ENCODE measurements at places on chromosomes 6 and 20.

DNA sequence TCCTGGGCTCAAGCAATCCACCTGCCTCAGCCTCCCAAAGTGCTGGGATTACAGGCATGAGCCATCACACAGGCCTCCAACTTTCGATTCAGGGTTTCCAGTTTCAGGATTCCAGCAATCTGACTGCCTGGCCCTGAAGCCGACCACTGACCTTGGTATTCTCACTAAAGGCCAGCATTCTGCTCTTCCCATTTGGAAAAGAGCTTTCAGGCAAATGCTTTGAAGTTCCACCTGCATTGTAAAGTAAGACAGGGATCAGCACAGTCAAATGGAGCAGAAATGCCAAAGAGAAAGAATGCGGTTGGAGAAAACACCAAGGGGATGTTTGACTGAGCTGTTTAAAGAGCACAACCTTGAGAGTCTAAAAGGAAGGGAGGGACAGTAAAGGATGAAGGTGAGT lies 117.0 kb upstream of the CEP85L start:
- no peak for DNase-seq

DNA sequence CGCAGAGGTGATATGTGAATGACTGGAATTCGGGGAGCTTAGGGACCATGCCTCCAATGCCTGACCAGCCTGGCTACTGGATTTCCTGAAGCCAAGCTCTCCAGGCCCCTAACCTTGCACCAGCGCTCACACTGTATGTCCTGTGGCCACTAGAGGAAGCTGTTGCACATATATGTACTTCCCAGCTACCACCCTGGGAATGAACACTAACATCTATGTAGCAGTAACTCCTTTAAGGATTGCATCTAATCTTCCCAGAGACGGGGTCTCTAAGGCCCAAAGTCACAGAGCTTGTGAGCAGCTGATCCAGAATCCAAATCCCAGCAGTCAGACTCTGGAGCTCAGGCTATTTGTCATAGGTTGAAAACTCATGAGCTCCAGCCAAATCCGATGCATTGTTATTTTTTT lies 20.4 kb upstream of the BPIFB1 start:
- no peak for DNase-seq

- DNase-seq = peak; percentile 40
Measured at GRCh38 chr6:193773-194310, 98.4 kb upstream of the DUSP22 start.

DNA sequence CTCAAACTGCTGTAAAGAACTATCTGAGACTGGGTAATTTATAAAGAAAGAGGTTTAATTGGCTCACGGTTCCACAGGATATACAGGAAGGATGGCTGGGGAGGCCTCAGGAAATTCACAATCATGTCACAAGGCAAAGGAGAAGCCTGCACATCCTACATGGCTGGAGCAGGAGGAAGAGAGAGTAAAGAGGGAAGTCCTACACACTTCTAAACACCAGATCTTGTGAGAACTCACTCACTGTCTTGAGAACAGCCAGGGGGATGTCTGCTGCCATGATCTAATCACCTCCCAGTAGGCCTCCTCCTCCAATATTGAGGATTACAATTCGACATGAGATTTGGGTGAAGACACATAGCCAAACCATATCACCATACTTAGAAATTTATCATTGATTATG lies 1307.0 kb upstream of the GJE1 start:
- no peak for DNase-seq

DNA sequence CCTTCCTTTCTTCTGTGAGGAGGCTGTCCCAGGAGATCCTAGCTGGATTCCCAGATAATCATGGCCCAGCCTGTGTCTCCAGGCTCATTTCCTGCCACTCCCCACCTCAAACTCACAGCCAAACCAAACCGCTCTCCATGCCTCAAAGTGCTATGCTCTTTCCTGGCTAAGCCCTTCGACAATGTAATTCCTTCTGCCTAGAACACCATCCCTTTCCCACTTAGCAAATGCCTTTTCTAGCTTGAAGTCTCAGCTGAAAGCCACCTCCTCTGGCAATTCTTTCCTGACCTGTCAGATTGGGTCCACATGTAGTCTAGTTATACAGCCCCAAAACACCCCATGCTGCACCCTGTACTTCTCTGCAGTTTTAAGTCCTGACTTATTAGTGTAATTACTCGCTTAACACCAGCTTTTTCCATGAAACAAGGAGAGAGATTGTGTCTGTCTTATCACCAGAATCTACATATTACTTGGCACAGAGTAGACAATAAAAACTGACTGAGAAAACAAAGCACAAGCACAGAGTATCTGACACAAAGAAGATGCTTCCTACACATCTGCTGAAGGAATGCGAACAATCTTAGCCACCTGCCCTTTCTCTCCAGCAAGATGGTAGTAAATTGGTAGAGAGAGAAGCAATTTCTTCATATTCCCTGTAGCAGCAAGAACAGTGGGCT lies 5.4 kb downstream of the TRIM26 start:
- no peak for DNase-seq

- DNase-seq = no peak
Measured at GRCh38 chr20:33148040-33148439, 19.9 kb upstream of the BPIFA2 start.

GRCh38 chr6:125814481-125814880 lies 23.7 kb downstream of the NCOA7 start:
- no peak for DNase-seq

DNA sequence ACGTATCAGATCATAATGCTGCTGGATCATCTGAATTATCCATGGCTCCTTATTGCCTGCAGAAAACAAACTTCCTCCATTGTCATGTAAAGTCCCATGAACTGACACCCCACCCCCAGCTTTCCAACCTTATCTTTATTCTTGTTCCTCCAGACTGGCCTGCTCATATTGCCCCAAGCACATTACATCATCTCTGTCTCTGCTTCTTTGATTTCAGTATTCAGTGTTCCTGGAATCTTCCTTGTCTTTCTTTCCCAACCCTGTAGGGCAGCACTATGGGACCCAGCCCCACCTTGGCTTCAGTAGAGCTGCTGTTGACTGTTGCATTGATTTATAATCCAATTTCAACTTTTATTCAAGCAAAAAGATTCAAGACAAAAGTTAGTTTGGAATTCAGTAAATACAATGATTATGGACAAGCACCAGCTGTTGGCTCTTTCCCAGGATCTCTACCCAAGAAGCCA lies 187.5 kb upstream of the ECI2 start:
- no peak for DNase-seq

GRCh38 chr6:116247285-116247684 lies 6.6 kb downstream of the TSPYL4 start:
- no peak for DNase-seq

DNA sequence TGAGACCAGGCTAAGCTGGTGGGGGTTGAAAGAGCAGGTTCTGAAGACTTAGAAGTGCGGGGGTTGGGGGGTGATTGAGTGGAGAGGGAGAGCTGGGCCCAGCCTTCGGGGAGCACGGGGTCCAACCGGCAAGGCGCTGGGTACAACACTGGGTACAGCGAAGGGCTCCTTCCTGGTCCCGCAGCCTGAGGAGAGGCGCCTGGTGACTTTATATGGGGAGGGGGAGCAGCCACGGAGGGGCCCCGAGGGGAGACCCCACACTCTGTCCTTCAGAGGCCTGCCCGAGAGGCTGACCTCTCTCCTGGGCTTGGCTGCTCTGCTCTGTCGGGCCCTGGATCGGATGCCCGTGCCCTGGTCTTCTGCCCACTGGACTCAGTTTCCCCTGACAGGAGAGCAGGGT lies 10.4 kb upstream of the NTSR1 start:
- DNase-seq = no peak

- DNase-seq = no peak
Measured at GRCh38 chr20:52748285-52748932, 223.7 kb upstream of the TSHZ2 start.

DNA sequence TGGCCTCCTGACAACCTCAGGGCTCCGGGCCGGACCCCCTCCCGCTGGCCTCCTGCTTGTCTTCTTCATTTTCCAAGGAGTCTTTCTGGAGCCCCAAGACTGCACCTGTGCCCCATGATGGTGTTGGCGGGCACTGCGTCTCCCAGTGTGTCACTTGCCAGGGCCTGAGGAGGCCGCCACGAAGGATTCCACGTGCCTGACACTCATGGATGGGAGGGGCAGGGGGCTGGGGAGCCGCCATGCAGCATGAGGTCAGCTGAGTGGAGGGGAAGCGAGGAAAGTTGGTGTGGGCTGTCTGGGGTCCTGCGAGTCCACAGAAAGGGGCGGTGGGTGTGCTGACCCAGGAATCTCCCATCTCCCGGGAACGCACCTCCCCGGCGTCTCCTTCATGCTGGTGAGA lies 165.7 kb downstream of the SMOC2 start:
- DNase-seq = no peak

DNA sequence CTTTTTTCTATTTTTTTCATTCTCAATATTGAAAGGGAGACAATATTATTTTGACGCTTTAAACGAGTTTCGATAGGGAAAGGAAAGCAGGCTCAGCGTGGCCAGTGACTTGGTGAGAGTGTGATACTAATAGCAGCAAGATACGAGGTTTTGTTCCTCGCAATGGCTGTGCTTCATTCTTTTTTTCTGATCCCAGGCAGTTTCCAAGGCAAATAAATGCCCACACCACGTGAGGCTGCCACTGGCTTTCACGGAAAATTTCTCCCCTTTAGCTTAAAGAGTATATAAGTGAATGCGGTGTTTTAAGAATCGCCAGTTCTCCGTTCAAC lies 196.4 kb upstream of the ZNF184 start:
- DNase-seq = no peak

DNA sequence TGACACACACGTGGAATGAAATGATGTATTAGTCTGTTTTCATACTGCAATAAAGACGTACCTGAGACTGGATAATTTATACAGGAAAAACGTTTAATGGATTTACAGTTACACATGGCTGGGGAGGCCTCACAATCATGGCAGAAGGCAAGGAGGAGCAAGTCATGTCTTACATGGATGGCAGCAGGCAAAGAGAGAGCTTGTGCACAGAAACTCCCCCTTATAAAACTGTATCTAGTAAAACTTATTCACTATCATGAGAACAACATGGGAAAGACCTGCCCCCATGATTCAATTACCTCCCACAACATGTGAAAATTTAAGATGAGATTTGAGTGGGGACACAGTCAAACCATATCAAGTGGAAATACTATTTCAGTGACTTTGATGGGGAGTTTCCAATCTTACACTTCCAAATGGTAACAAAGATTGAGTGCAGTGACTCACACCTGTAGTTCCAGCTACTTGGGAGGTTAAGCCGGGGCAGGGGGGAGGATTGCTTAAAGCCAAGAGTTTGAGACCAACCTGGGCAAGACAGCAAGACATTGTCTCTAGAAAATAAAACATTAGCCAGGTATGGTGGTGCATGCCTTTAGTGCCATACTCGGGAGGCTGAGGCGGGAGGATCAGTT lies 8.2 kb upstream of the LY86 start:
- DNase-seq = no peak

GRCh38 chr6:15382089-15382488 lies 136.2 kb downstream of the JARID2 start:
- DNase-seq = no peak

GRCh38 chr6:137869549-137870307 lies 2.7 kb downstream of the TNFAIP3 start:
- DNase-seq = no peak

GRCh38 chr6:33812669-33813068 lies 8.9 kb upstream of the MLN start:
- peak; percentile 15 for DNase-seq

DNA sequence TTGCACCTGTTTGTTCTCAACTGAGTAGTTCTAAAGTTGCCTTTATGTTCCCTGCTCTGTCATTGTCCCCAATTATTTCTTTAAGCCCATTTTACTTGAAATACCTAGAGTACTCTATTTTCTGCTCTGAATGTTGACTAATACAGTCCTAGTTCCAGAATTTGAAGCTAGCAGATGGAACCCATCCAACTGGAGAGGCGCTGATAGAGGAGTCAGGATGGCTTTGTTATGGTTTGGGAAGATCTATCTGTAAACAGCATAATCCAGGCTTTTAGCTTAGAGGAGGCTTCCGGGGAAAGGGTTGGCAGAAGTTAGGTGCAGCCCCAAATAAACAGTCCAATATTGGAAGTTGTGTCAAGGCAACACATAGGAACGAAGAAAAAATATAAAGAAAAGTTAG lies 927.7 kb downstream of the TFAP2A start:
- no peak for DNase-seq

All from stimulated activated naive CD4-positive, alpha-beta T cell treated with Interleukin-2 at 50 U/mL for 16 hours (primary cell).